ENCODE measurements at places on chromosomes 5 and 9. TPM values are rescaled to one million over a fixed set of nuclear protein-coding genes. Genes with fewer than 3 reads are reported as not detected.

The HSD17B3 gene
- not detected for total RNA-seq

The FBP1 gene
- not detected for total RNA-seq

The LRRC14B gene
- not detected for total RNA-seq

The OBP2B gene
- total RNA-seq, result not detected

The HRH2 gene
- 1.9 TPM for total RNA-seq

DNA sequence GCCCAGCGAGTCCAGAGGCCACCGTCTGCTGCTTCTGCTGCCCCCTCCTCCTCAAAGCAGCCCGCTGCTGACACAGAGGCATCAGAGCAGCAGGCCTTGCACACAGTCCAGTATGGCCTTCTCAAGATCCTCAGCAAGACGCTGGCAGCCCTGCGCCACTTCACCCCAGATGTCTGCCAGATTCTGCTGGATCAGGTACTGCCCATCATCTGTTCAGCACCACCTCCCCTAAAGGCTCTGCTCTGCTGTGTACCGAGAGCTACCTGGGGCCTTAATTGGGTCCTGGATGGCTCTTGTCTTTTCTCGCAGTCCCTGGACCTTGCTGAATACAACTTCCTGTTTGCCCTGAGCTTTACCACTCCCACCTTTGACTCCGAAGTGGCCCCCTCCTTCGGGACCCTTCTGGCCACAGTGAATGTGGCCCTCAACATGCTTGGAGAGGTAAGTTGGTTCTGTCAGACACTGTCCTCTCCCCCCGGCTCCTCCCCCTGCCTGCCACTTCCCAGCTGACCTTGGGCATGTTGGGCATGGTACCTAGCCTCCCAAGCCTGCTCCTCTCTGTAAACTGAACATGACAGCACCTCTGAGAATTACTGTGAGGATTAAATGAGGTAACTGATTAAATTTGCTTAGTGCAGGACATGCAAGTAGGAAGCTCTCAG lies 22.7 kb downstream of the SH3GLB2 start:
- H3K4me3 ChIP-seq, result no peak overlapping the region
- H3K27me3 ChIP-seq, result no peaks in the 10 kb centered on the region
- no peak overlapping the region for H3K27ac ChIP-seq
- DNase-seq, result no peak

DNA sequence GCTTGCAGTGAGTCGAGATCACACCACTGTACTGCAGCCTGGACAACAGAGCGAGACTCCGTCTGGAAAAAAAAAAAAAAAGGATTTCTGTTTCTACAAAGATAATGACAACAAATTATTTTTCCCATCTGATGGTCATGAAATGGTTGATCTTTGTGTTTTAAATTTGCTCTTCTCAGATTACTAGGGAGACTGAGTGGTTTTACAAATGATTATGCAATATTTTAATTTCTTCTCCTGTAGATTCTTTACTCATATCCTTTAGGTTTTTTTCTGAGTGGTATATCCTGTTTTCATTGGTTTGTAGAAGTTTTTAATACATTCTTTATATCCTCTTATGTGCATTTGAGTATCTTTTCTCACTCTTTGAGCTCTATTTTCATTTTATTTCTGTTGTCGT lies 20.6 kb upstream of the AUH start:
- no peak overlapping the region for H3K4me3 ChIP-seq
- no peak for DNase-seq
- no peak overlapping the region for H3K27ac ChIP-seq
- no peaks in the 10 kb centered on the region for H3K27me3 ChIP-seq
- H3K4me1 ChIP-seq, result peaks cover 6% of the 10 kb centered on the region

DNA sequence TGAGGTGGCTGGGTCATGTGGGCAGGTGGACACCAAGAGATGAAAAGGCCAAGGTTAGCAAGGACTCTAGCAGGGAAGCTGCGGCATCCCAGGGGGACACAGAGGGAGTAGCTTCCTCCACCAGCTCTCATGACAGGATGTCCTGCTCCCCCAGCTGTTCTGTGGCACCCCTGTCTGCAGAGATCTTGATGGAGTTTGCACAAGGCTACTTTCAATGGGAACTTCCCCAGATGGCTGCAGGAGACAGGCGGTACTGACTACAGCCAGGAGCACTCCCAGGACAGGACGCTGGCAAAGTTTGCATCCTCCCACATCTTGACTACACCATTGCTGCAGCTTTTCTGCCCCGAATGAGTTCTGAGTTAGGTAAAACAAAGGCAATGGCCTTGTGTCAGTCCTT lies 312.8 kb downstream of the TLE4 start:
- H3K27me3 ChIP-seq, result no peaks in the 10 kb centered on the region
- no peak overlapping the region for H3K4me3 ChIP-seq
- no peaks in the 10 kb centered on the region for H3K36me3 ChIP-seq
- no peak overlapping the region for H3K27ac ChIP-seq
- no peaks in the 10 kb centered on the region for H3K4me1 ChIP-seq
- DNase-seq, result no peak

DNA sequence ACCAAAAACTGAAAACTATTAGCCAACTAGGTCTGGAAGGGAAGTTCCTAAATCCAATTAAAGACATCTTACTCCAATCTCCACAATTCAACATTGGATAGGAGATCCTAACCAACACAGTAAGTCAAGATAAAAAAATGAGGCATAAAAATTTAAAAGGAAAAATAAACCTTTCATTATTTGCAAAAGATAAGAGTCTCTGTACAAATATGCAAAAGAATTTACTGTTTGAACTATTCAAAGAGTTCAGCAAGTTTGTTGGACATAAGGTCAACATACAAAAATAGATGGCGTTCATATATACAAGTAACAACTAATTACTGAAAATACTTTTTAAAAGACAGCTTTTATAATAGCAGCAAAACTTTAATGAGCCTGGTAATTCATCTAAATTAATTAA lies 3.1 kb upstream of the FREM1 start:
- peaks cover 3% of the 10 kb centered on the region for H3K27me3 ChIP-seq
- no peak for DNase-seq
- no peak overlapping the region for H3K4me3 ChIP-seq
- no peaks in the 10 kb centered on the region for H3K36me3 ChIP-seq

GRCh38 chr9:32177396-32177795 lies 207.0 kb upstream of the ACO1 start:
- no peaks in the 10 kb centered on the region for H3K27me3 ChIP-seq
- no peaks in the 10 kb centered on the region for H3K4me1 ChIP-seq
- no peaks in the 10 kb centered on the region for H3K36me3 ChIP-seq
- H3K4me3 ChIP-seq, result no peak overlapping the region
- no peak for DNase-seq

GRCh38 chr5:19739671-19740070 lies 248.3 kb downstream of the CDH18 start:
- H3K27ac ChIP-seq, result no peak overlapping the region
- H3K4me1 ChIP-seq, result no peaks in the 10 kb centered on the region
- no peak overlapping the region for H3K4me3 ChIP-seq
- no peak for DNase-seq
- no peaks in the 10 kb centered on the region for H3K36me3 ChIP-seq
- H3K27me3 ChIP-seq, result no peaks in the 10 kb centered on the region

- H3K27me3 ChIP-seq, result no peaks in the 10 kb centered on the region
- DNase-seq, result no peak
- no peaks in the 10 kb centered on the region for H3K36me3 ChIP-seq
- H3K27ac ChIP-seq, result no peak overlapping the region
Measured at GRCh38 chr5:155475318-155475717, 461.8 kb downstream of the KIF4B start.

DNA sequence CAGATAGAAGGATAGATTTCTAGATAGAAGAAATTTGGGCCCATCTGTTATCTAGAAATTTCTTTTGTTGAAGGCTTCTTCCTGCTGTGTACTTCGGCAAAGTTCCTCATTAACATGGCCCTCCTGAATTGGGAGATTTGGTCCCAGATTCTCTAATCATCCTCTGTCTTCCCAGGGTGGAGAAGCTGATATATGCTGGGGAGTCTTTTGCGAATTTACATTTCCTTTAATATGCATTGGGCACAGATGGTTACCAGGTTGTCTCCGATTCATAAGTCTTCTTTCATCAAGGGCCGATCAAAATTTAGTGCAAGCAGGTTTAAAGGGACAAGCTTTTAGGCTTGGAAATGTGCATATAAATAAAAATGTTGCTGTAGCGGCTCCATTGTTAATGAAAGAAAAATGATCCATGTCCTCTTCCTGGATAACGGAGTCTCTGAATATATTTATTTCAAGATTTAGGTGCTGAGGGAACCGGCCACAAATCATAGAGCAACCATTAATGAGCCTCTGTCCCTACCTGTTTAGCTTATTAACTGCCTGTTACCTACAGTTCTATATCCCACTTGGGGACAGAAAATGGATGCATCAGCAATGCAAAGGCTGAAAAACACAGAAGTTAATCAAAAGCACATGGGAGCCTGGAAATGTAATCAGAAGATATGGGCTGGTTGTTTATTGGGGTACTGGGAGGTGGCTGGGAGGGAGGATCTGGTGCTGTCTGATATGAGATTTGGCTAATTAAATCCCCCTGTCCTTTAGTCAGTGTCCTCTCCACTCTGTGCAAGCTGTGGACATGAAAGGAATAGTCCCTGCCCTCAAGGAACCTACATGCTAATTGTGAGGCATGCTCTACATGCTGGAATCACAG lies 234.7 kb downstream of the MAN2A1 start:
- H3K27ac ChIP-seq, result no peak overlapping the region
- DNase-seq, result no peak
- H3K4me1 ChIP-seq, result no peaks in the 10 kb centered on the region
- H3K4me3 ChIP-seq, result no peak overlapping the region
- H3K27me3 ChIP-seq, result no peaks in the 10 kb centered on the region
- H3K36me3 ChIP-seq, result no peaks in the 10 kb centered on the region

GRCh38 chr9:472479-473075 lies 257.9 kb downstream of the DOCK8 start:
- DNase-seq, result no peak
- no peaks in the 10 kb centered on the region for H3K27me3 ChIP-seq
- H3K4me1 ChIP-seq, result peaks cover 5% of the 10 kb centered on the region
- no peaks in the 10 kb centered on the region for H3K36me3 ChIP-seq
- no peak overlapping the region for H3K27ac ChIP-seq

DNA sequence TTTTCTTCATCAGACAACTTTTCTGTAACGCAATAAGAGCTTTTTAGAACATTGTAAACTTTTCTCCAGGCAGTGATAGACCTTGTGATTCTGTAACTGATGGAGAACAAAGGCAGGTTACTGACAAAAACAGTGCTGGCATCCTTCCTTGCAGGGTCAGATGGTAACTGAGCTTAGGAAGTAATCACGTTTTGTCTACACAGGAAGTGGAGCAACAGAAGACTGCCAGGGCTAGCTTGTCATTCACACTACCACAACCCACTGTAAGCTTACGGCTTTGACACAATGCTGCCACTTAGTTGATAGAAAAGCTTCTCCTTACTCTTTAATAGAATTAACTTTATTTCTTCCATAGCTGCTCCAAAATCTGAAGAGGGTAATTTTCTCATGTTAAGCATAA lies 46.8 kb downstream of the FBN2 start:
- DNase-seq, result no peak
- H3K36me3 ChIP-seq, result no peaks in the 10 kb centered on the region
- H3K27ac ChIP-seq, result no peak overlapping the region

DNA sequence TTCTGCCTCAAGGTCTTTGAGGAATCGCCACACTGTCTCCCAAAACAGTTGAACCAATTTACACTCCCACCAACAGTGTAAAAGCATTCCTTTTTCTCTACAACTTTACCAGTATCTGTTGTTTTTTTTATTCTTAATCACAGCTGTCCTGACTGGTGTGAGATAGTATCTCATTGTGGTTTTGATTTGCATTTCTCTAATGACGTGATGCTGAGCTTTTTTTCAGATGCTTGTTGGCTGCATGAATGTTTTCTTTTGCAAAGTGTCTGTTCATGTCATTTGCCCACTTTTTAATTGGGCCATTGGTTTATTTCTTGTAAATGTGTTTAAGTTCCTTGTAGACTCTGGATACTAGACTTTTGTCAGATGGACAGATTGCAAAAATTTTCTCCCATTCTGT lies 400.0 kb downstream of the DEPDC1B start:
- peak; percentile 48 for DNase-seq
- H3K36me3 ChIP-seq, result no peaks in the 10 kb centered on the region
- no peaks in the 10 kb centered on the region for H3K4me1 ChIP-seq
- no peak overlapping the region for H3K4me3 ChIP-seq
- H3K27me3 ChIP-seq, result no peaks in the 10 kb centered on the region
